Fibroblast of lung (primary cell): ENCODE measurements at places on chromosomes 5 and 9. TPM values are rescaled to one million over a fixed set of nuclear protein-coding genes. Genes with fewer than 3 reads are reported as not detected.

Gene PDE6A
- total RNA-seq = under 0.01 TPM in 2 replicates

Gene COMMD10
- 31.6 and 35.8 TPM in 2 replicates for total RNA-seq

Gene EPB41L4B
- 1.5 and 2.8 TPM in 2 replicates for total RNA-seq

Gene BTNL8
- total RNA-seq = not detected in 2 replicates

Gene CDH9
- total RNA-seq = not detected in 2 replicates

Gene DND1
- under 0.01 and 0.33 TPM in 2 replicates for total RNA-seq

Gene PCSK1
- total RNA-seq = not detected in 2 replicates

Gene EGFLAM
- total RNA-seq = 0.33 and 3.6 TPM in 2 replicates

Gene SPINK13
- total RNA-seq = not detected in 2 replicates

Gene G3BP1
- 110 and 132 TPM in 2 replicates for total RNA-seq

Gene LURAP1L
- 87.6 and 94.1 TPM in 2 replicates for total RNA-seq

Gene ANKRD31
- total RNA-seq = 0.26 and 0.33 TPM in 2 replicates

Gene C8G
- total RNA-seq = 1.2 TPM in 1 of 2 replicates, not detected in the other

Gene CTXN3
- total RNA-seq = not detected in 2 replicates

Gene CCDC152
- 1.5 and 2.5 TPM in 2 replicates for total RNA-seq

Gene PDGFRB
- total RNA-seq = 151 and 231 TPM in 2 replicates

Gene NDUFB6
- 21.8 and 35.5 TPM in 2 replicates for total RNA-seq

Gene ZDHHC11B
- under 0.01 TPM in 2 replicates for total RNA-seq

Gene AK8
- total RNA-seq = 0.17 and 0.26 TPM in 2 replicates

Gene GRPEL2
- 29.6 and 30.8 TPM in 2 replicates for total RNA-seq

DNA sequence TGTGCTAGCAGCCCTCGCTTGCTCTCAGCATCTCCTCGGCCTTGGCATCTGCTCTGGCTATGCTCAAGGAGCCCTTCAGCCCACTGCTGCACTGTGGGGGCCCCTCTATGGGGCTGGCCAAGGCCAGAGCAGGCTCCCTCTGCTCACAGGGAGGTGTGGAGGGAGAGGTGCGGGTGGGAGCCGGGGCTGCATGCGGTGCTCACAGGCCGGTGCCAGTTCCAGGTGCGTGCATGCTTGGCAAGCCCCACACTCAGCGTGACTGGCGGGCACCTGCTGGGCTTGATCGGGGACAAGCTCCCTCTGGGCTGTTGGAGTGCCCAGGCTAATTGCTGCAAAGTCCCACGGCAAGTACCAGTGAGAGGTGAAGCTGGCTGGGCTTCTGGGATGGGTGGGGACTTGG is 170.5 kb downstream of the TRIM36 start:
- no peaks in the 10 kb centered on the region for H3K4me1 ChIP-seq
- H3K27ac ChIP-seq = no peak overlapping the region
- no peak overlapping the region for H3K4me3 ChIP-seq
- no peaks in the 10 kb centered on the region for H3K36me3 ChIP-seq
- DNase-seq = no peak

GRCh38 chr9:92661743-92662142 is 8.2 kb downstream of the IPPK start:
- no peaks in the 10 kb centered on the region for H3K27me3 ChIP-seq
- H3K36me3 ChIP-seq = peaks cover 2% of the 10 kb centered on the region
- H3K4me1 ChIP-seq = peaks cover 3% of the 10 kb centered on the region
- no peak for DNase-seq

DNA sequence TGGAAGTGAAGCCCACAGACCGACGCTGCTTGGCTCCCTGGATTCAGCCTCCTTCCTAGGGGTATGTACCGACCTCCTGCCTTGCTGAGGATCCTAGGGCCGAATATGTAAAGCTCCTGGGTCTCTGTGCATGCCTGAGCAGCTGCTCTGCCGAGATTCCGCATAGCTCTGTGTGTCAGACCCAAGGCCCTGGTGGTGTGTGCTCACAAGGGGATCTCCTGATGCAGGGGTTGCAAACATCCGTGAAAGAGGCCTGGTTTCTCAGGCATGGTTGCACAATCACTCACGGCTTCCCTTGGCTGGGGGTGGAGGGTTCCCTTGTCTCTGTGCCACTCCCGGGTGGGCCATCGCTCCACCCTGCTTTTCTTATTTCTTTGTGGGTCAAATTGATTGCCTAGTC is 19.9 kb upstream of the SVEP1 start:
- H3K27me3 ChIP-seq = no peaks in the 10 kb centered on the region
- no peak overlapping the region for H3K27ac ChIP-seq
- H3K4me1 ChIP-seq = no peaks in the 10 kb centered on the region
- peak; percentile 15 for DNase-seq
- H3K4me3 ChIP-seq = no peak overlapping the region

DNA sequence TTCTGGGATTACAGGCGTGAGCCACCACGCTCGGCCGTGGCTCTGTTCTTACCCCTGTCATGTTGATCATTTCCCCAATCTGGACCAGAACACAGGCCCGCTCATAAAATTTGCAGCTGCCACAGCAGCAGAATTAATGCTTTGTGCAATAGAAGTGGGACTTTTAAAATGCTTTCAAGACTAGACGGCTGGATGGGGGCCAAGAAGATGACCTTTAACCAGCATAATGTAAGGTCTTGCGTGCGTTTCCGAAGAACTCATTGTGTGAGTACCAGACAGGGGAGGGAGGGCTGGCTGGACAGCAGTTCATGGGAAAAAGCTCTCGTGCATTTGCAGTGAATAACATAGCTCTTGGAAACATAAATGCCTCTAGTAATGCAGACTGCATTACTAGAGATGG is 3.5 kb upstream of the WDR38 start:
- peak; percentile 80 for DNase-seq
- peaks cover 3% of the 10 kb centered on the region for H3K4me1 ChIP-seq
- H3K27ac ChIP-seq = no peak overlapping the region
- H3K27me3 ChIP-seq = no peaks in the 10 kb centered on the region
- H3K36me3 ChIP-seq = no peaks in the 10 kb centered on the region
- H3K4me3 ChIP-seq = no peak overlapping the region

DNA sequence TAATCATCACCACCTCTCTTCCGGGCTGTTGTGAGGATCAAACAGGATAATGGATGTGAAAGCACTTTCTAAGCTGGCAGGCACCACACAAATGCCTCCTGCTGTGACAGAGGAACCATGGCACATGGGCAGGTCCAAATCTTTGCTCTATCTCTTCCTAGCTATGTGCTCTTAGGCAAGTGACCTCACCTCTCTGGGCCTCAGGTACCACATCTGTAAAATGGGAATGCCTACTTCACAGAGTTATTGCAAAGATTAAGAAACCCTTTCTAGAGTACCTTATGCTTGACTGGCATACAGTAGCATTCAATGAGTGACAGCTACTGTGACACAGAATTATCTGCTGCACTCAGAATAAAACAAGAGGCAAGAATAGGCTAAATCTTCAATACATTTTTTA is 51.6 kb downstream of the CDK5RAP2 start:
- no peaks in the 10 kb centered on the region for H3K4me1 ChIP-seq
- H3K27ac ChIP-seq = no peak overlapping the region
- H3K4me3 ChIP-seq = no peak overlapping the region
- peaks cover 5% of the 10 kb centered on the region for H3K36me3 ChIP-seq

DNA sequence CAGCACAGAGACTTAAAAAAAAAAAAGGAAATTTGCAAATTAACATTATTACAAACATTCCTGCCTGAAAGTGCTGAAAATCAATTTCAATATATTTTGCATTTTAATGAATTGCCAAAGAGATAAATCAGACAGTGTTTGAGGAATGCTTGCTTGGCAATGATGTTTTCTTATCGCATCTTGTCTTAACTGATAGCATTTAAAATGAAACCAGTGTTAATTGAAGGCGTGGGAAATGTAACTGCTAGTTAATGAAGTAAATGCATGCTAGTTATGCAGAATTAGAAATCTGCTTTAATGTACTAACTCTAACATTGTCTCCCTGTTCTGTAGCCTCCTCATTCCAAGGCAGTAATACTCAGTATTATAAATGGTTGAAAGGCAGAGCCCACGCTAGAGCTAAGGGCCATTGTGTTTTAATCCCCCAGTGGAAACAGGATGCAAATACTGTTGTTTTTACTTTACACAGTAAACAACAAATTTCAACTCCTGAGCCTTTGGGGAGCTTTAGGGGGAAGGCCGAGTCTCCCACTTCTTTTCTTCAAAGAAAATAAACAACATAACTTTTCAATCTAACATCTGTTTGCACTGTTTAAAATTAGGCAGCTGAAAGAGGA is 586.9 kb downstream of the TLE4 start:
- no peaks in the 10 kb centered on the region for H3K27me3 ChIP-seq
- no peak for DNase-seq
- H3K4me1 ChIP-seq = peaks cover 2% of the 10 kb centered on the region
- H3K4me3 ChIP-seq = no peak overlapping the region

DNA sequence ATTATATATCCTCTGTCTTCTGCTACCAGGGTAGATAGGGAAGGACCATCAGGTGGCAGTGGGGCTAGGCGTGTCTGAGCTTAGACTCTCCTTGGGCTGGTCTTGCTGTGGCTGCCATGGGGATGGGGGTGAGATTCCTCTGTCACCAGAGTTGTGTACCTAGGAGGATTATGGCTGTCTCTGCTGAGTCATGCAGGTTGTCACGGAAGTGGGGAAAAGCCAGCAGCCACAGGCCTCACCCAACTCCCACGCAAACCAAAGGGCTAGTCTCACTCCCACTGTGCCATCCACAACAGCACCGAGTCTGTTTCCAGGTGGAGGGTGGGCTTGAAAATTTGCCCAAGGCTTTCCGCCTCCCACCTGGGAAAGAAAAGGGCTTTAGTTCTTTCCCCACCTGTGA is 476.1 kb downstream of the CYLC2 start:
- no peaks in the 10 kb centered on the region for H3K4me1 ChIP-seq
- no peak overlapping the region for H3K4me3 ChIP-seq
- no peak overlapping the region for H3K27ac ChIP-seq
- no peaks in the 10 kb centered on the region for H3K36me3 ChIP-seq
- H3K27me3 ChIP-seq = no peaks in the 10 kb centered on the region
- no peak for DNase-seq

GRCh38 chr5:68454766-68455165 is 239.2 kb downstream of the PIK3R1 start:
- no peaks in the 10 kb centered on the region for H3K27me3 ChIP-seq
- DNase-seq = no peak
- peaks cover 3% of the 10 kb centered on the region for H3K4me1 ChIP-seq
- H3K36me3 ChIP-seq = no peaks in the 10 kb centered on the region
- no peak overlapping the region for H3K27ac ChIP-seq

GRCh38 chr9:33374634-33375237 is 27.6 kb downstream of the AQP7 start:
- no peak overlapping the region for H3K27ac ChIP-seq
- no peaks in the 10 kb centered on the region for H3K4me1 ChIP-seq
- H3K4me3 ChIP-seq = no peak overlapping the region
- H3K36me3 ChIP-seq = peaks cover 9% of the 10 kb centered on the region

GRCh38 chr9:116499986-116500871 is 186.9 kb upstream of the TRIM32 start:
- DNase-seq = peak; percentile 63
- no peak overlapping the region for H3K4me3 ChIP-seq
- no peaks in the 10 kb centered on the region for H3K4me1 ChIP-seq
- H3K36me3 ChIP-seq = no peaks in the 10 kb centered on the region
- H3K27ac ChIP-seq = no peak overlapping the region

- H3K4me3 ChIP-seq = no peak overlapping the region
- no peaks in the 10 kb centered on the region for H3K36me3 ChIP-seq
- no peak overlapping the region for H3K27ac ChIP-seq
- no peaks in the 10 kb centered on the region for H3K4me1 ChIP-seq
These were observed 84.1 kb downstream of the PPP2R2B start for GRCh38 chr5:146794326-146795029.

- H3K4me3 ChIP-seq = no peak overlapping the region
- H3K36me3 ChIP-seq = peaks cover 2% of the 10 kb centered on the region
- H3K4me1 ChIP-seq = no peaks in the 10 kb centered on the region
- H3K27me3 ChIP-seq = no peaks in the 10 kb centered on the region
- DNase-seq = no peak
These were observed 378 bp downstream of the GPR151 start for GRCh38 chr5:146515473-146516150.

GRCh38 chr9:108743416-108743815 is 112.4 kb downstream of the ACTL7B start:
- H3K27ac ChIP-seq = no peak overlapping the region
- no peaks in the 10 kb centered on the region for H3K27me3 ChIP-seq
- no peak overlapping the region for H3K4me3 ChIP-seq

- H3K4me3 ChIP-seq = no peak overlapping the region
- H3K27me3 ChIP-seq = no peaks in the 10 kb centered on the region
- H3K27ac ChIP-seq = no peak overlapping the region
- DNase-seq = peak; percentile 71
- no peaks in the 10 kb centered on the region for H3K4me1 ChIP-seq
These were observed 192.2 kb downstream of the HSD17B3 start for GRCh38 chr9:96109680-96110351.

- H3K4me3 ChIP-seq = no peak overlapping the region
- no peaks in the 10 kb centered on the region for H3K4me1 ChIP-seq
- H3K36me3 ChIP-seq = no peaks in the 10 kb centered on the region
- H3K27ac ChIP-seq = no peak overlapping the region
- H3K27me3 ChIP-seq = no peaks in the 10 kb centered on the region
These were observed 359.4 kb downstream of the HINT1 start for GRCh38 chr5:130805648-130806047.

DNA sequence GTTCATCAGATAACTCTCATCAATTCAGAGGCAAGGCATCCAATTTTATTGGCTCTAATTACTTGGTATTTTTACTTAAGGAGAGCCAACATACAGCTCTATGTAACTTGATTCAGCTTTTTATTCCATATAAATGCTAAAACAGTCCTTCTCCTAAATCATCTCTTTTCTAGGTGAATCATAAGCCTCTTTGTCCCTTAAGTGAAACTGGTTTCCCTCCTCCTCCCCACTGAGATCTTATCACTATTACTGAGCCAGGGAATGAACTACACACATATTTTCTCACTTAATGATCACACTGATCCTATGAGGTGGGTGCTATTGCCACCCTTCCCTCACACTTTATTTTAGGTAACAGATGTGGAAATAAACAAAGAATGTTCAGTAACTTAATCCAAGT is 1143.8 kb downstream of the MAT2B start:
- H3K36me3 ChIP-seq = no peaks in the 10 kb centered on the region
- DNase-seq = no peak
- H3K4me3 ChIP-seq = no peak overlapping the region
- H3K4me1 ChIP-seq = no peaks in the 10 kb centered on the region
- H3K27ac ChIP-seq = no peak overlapping the region
- H3K27me3 ChIP-seq = no peaks in the 10 kb centered on the region

GRCh38 chr5:54109626-54110330 is 200.6 kb downstream of the ARL15 start:
- H3K4me3 ChIP-seq = no peak overlapping the region
- H3K27ac ChIP-seq = no peak overlapping the region
- H3K4me1 ChIP-seq = no peaks in the 10 kb centered on the region
- H3K36me3 ChIP-seq = no peaks in the 10 kb centered on the region
- no peaks in the 10 kb centered on the region for H3K27me3 ChIP-seq
